ENCODE measurements at places on chromosomes 12 and 14. TPM values are rescaled to one million over a fixed set of nuclear protein-coding genes. Genes with fewer than 3 reads are reported as not detected.

Gene FAR2
- total RNA-seq = 13.0 TPM

Gene GPR162
- total RNA-seq = 7.3 TPM

Gene KRT81
- not detected for total RNA-seq

Gene AGAP2
- 1.4 TPM for total RNA-seq

Gene NFE2
- not detected for total RNA-seq

Gene DTX3
- 68.4 TPM for total RNA-seq

Gene MAP3K9
- 0.66 TPM for total RNA-seq

Gene RNF212B
- total RNA-seq = not detected

Gene KLHL33
- 0.41 TPM for total RNA-seq

Gene CLECL1
- total RNA-seq = not detected

Gene PDE3A
- 90.0 TPM for total RNA-seq
